GM23248 (cell line): ENCODE measurements at places on chromosomes 3 and 15. TPM values are rescaled to one million over a fixed set of nuclear protein-coding genes. Genes with fewer than 3 reads are reported as not detected.
A peak's percentile ranks its signal among the peaks of the same experiment; 100 is the strongest.

The BUB1B gene
- 9.4 and 23.4 TPM in 2 replicates for total RNA-seq

The NRROS gene
- 0.22 TPM in 1 of 2 replicates, not detected in the other for total RNA-seq

- DNase-seq: no peak
- H3K27ac ChIP-seq: no peak overlapping the region
- no peaks in the 10 kb centered on the region for H3K36me3 ChIP-seq
- H3K27me3 ChIP-seq: no peaks in the 10 kb centered on the region
These were observed 62.4 kb upstream of the TRPM1 start for GRCh38 chr15:31163769-31164572.

DNA sequence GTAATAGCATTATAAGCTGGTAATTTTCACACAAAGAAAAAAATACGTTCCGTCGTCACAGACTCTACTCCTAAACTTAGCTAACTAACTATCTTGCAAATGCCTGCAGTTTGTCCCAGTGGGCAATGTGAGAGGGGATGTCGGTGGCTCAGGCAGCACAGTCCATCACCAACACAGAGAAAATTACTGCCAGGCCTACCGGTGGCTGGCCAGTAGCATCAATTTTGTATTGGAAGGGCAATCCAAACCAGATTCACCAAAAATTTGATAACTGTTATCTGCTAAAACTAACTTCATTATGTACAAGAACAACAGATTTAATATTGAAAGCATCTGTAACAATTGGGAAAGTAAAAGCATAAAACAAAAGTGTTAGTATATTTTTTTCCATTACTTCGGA, 37.4 kb upstream of the RASA2 start:
- H3K4me1 ChIP-seq: peaks cover 39% of the 10 kb centered on the region
- no peak for DNase-seq
- H3K27ac ChIP-seq: peak overlapping the region; percentile 51
- H3K27me3 ChIP-seq: no peaks in the 10 kb centered on the region

GRCh38 chr3:43260412-43260811, 25.9 kb upstream of the SNRK start:
- DNase-seq: peak; percentile 11
- H3K27ac ChIP-seq: no peak overlapping the region
- no peaks in the 10 kb centered on the region for H3K36me3 ChIP-seq
- H3K27me3 ChIP-seq: no peaks in the 10 kb centered on the region
- no peaks in the 10 kb centered on the region for H3K4me1 ChIP-seq

DNA sequence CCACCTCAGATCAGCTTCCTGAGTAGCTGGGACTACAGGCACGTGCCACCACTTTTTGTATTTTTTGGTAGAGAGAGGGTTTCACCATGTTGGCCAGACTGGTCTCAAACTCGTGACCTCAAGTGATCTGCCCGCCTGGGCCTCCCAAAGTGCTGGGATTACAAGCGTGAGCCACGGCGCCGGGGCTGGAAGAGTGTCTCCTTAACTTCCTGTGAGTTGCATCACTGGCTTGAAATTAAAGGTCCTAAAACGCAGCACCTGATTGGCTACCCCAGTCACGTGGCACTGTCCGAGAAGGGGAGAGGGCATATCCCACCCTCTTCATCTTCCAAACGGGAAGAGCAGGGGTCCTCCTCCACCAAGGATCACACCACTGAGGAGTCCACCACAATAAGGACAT, 5.5 kb upstream of the FAM174B start:
- no peak overlapping the region for H3K4me3 ChIP-seq
- H3K4me1 ChIP-seq: 0 out of 2 replicates have a peak, but pooled peaks cover 4% of the 10 kb centered on the region
- H3K27me3 ChIP-seq: no peaks in the 10 kb centered on the region; the same call in 1 of the 2 replicates
- no peak overlapping the region for H3K27ac ChIP-seq
- no peak for DNase-seq
- H3K36me3 ChIP-seq: no peaks in the 10 kb centered on the region
